ENCODE measurements at places on chromosomes 7 and 10.

- no peak for DNase-seq
Measured at GRCh38 chr7:15334536-15335263, 227.1 kb downstream of the AGMO start.

- no peak for DNase-seq
Measured at GRCh38 chr7:127751490-127752448, 99.8 kb downstream of the SND1 start.

GRCh38 chr10:113027574-113028455 is 77.8 kb downstream of the TCF7L2 start:
- no peak for DNase-seq

DNA sequence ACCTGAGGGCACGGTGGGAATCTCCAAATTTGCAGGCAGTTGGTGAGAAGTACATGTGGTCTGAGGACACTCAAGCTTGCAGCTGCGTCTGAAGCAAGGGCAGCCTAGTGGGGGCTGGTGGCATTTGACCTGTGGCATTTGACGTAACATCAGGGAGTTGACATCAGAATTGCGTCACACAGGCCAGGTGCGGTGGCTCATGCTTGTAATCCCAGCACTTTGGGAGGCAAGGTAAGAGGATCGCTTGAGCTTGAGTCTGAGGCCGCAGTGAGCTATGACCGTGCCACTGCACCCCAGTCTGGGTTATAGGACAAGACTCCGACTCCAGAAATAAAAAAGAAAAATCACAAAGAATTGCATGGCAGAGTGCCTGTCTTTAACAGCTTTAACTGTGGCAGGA is 25.6 kb upstream of the RBAK start:
- no peak for DNase-seq

DNA sequence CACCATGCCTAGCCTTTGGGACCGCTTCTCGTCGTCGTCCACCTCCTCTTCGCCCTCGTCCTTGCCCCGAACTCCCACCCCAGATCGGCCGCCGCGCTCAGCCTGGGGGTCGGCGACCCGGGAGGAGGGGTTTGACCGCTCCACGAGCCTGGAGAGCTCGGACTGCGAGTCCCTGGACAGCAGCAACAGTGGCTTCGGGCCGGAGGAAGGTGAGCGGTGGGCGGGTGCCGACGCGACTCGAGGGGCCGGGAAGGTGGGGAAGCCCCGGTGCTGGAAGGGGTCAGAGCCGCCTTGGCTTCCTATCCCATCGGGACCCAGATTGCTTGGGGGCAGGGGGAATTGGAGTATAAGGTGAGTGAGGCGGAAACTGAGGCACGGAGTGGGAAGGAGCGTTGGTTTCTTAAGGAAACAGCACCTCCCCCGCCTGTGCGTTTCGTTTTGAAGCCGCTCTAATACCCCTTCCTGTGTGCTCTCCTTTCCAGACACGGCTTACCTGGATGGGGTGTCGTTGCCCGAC is 547 bp downstream of the DDIT4 start:
- no peak for DNase-seq

DNA sequence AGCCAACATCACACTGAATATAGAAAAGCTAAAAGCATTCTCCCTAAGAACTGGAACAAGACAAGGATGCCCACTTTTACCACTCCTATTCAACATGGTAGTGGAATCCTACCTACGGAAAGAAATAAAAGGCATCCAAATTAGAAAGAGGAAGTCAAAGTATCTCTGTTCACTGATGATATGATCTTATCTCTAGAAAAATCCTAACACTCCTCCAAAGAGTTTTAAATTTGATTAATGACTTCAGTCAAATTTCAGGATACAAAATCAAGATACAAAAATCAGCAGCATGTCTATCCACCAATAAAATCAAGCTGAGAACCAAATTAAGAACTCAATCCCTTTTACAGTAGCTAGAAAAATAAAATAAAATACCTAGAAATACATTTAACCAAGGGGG is 35.3 kb upstream of the TNKS2 start:
- DNase-seq = no peak

- no peak for DNase-seq
Measured at GRCh38 chr7:70698219-70698832, 433.6 kb upstream of the GALNT17 start.

GRCh38 chr7:37054624-37055241 is 330.4 kb upstream of the AOAH start:
- no peak for DNase-seq

DNA sequence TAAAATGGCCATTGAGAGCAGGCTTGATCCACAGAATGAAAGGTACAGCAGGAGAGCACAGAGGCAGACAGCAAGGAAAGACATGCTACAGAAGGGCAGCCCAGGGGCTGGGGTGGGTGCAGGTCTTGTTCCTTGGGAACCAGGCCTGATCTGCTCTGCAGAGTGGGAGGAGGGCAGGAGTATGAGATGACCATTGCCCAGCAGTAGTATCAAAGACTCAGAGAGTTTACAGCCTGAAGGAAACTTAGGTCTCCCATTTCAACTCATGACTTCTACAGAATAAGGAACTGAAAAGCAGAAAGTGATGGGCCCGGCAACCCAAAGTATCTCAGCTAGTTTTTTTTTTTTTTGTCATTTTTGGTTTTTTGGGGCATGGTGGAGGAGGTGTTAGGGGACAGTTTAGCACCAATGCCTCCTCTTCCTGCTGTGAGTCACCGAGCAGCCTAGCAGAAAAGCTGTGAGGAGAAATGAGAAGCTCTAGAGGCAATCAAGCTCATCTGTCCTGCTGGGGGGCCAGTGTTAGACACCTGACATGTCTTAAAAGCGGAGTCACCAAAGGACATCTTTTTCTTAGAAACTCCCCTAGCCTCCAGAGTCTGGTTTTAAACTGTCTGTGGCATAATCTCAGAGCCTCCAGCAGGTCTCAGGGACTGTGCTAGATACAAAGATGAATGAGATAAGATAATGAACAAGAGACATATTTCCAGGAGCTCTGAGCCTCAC is 34.3 kb upstream of the HERPUD2 start:
- no peak for DNase-seq

DNA sequence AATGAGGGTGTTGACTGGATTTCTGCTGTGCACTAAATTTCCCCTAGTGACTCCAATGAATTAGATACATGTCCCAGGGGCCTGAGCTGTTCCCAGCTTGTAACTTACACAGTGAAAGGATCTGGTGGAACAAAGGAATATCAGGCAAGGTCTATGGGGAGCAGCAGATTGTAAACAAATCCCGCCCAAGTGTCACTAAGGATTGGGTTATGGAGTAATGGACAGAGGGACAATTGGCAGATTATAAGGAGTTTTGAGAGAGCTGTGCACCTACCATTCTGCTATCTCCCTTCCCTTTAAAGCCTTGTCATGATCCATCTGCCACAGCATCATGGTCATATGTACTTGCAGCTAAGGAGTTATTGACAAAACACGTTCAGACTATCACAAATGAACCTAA is 183.0 kb downstream of the RAB11FIP2 start:
- no peak for DNase-seq
